ENCODE measurements at places on chromosomes 3 and 15.

GRCh38 chr3:14946739-14947099 lies 664 bp upstream of the NR2C2 start:
- DNase-seq: no peak

- no peak for DNase-seq
Measured at GRCh38 chr15:66270932-66271331, 17.4 kb upstream of the MEGF11 start.

GRCh38 chr15:40102897-40103858 lies 5.5 kb downstream of the BMF start:
- no peak for DNase-seq

GRCh38 chr3:11244121-11244677 lies 28.0 kb upstream of the ATG7 start:
- DNase-seq: no peak

- DNase-seq: no peak
Measured at GRCh38 chr3:13023971-13024764, 49.1 kb downstream of the IQSEC1 start.

DNA sequence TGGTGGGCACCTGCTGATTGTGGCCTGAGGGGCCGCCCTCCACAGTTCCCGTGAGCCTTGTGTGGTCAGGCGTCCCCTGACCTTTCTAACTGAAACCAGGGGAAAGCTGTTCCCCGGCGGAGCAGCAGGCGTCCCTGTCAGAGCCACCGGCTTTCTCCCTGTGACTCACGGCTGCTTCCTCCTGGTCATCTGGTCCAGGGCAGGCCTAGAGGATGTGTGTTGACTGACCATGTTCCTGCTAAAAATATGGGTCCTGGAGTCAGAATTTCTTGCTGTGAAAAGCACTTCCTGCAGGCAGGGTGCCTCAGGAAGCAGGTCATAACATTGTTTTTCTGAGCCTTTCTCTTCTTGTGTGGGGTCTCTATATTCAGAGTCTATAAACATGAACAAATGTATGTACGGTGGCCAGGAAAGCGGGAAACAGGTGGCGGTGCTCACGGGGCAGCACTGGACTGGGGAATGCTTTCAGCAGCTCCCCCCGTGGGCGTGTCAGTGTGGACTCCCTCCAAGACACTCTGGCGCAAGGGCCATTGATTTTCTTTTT lies 38.4 kb upstream of the CGNL1 start:
- DNase-seq: no peak

GRCh38 chr3:87732294-87732693 lies 326.5 kb downstream of the CGGBP1 start:
- DNase-seq: no peak

DNA sequence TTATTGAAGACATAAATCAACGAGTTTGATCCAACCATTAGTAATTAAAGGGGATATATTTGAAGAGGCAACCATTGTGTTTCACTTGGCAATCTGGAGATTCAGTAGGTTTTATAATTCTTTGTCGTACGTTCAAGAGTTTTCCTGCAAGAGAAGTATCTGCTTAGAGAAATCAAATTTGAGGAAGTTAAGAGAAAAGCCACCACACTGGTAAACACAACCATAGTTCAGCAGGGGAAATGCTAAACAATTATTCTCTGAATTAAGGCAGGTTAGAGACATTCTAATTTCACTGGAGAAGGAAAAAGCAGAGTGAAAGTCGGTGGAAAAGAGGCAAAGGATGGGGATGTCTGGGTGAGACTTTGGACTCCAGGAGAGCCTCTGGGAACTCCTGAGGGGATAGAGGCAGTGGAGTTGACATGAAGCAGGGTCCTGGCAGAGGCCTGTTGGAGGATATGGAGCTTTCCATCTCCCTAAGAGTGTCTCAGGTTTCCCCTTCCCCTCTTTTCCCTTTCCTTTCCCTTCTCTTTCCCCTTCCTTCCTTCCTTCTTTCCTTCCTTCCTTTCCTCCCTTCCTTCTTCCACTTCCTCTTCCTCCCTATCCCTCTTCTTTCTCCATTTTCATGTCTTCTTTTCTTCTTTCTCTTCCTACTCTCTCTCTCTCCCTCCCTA lies 26.5 kb downstream of the SPINK8 start:
- DNase-seq: no peak

GRCh38 chr3:56624725-56625124 lies 58.3 kb downstream of the TASOR start:
- DNase-seq: no peak

DNA sequence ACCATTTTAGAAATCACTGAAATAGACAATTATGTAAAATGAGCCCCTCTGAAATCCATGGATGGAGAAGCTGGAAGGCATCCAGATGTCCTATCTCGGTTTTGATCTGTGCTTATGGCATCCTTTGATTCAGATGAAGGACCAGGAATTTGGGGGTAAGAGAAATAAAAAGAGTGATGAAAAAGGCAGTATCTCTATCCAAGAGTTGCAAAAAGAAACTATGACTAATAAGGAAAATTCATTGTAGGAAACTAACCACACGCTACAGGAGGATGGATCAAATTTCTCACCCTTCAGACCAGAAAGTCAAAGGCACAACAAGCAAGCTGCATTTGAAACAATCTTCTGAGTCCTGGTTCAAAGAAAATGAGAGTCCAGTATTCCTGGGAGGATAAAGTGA lies 34.8 kb downstream of the SRGAP3 start:
- DNase-seq: no peak

DNA sequence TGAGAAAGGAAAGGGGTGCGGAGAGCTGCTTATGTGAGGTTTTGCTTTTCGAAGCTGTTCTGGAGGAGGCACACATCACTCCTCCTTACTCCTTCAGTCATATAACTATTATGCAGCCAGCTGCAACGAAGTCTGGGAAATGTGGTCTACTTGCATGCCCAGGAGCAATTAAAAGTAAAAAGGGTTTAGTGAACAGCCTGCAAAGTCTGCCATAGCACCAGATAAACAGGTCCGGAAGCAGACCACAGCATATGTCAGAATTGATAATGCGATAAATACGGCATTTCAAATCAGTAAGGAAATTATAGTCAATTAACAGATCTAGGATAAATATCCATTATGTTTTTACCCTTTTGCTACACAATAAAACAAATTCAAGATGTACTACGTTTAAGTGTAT lies 99.5 kb downstream of the POLR2M start:
- DNase-seq: no peak

DNA sequence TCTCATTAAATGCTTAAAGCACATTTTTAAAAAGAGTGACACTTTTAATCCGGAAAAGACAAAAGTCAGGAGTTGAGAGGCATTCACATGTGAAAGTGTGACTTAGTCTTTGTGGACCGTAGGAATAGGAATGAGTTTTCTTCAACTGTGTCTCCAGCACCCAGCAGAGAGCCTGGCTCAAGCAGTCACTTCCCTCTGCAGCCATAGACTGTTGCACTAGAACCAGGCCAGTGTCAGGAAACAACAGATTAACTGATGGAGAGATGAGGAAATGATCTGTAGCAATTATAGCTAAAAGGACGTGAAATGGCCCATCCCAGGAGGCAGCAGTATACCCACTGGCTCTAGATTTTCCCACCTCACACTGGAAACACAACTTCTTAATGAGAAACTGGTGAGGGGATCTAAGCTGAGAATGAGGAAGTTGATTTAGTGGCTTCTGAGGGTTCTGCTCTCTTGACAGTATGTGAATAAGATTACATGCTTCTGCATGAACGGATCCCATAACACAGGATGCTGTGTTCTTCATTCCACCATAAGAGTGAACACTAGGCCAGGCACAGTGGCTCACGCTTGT lies 19.8 kb downstream of the CFAP92 start:
- no peak for DNase-seq

- DNase-seq: no peak
Measured at GRCh38 chr3:111103807-111104206, 32.2 kb downstream of the NECTIN3 start.

- no peak for DNase-seq
Measured at GRCh38 chr3:9690451-9691450, 12.9 kb upstream of the CPNE9 start.

- DNase-seq: no peak
Measured at GRCh38 chr3:15384510-15385237, 42.7 kb downstream of the METTL6 start.

DNA sequence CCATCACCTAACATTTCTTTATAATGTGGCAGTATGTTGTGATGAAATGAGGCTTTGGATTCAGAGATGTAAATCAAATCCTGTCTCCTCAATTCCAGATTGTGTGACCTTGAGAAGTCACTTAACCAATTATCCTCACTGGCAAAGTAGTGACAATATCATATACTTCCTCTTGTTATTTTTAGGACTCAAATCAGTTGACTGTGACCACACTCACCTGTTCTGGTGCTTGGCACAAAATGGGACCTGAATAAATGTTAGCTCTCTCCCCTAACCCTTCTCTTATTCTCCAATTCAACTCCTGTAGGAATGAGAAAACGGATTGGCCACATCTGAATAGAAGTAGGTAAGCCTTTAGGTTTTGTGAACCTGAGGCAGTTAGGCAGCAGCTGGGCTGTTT lies 42.1 kb downstream of the IQCH start:
- DNase-seq: no peak

- no peak for DNase-seq
Measured at GRCh38 chr3:123952844-123953520, 8.0 kb downstream of the CCDC14 start.

Measured in T-helper 1 cell (primary cell).